ENCODE measurements at places on chromosomes 3 and 15. TPM values are rescaled to one million over a fixed set of nuclear protein-coding genes. Genes with fewer than 3 reads are reported as not detected.

The P2RY1 gene
- 3.9 TPM for total RNA-seq

GRCh38 chr3:13119471-13120220 is 46.4 kb upstream of the IQSEC1 start:
- no peak overlapping the region for H3K4me3 ChIP-seq
- no peaks in the 10 kb centered on the region for H3K4me1 ChIP-seq
- no peaks in the 10 kb centered on the region for H3K27me3 ChIP-seq
- H3K27ac ChIP-seq = no peak overlapping the region
- H3K36me3 ChIP-seq = no peaks in the 10 kb centered on the region

- no peaks in the 10 kb centered on the region for H3K27me3 ChIP-seq
- no peaks in the 10 kb centered on the region for H3K4me1 ChIP-seq
- H3K4me3 ChIP-seq = no peak overlapping the region
- no peak for DNase-seq
Measured at GRCh38 chr3:9473496-9474065, 76.2 kb downstream of the SETD5 start.

The GRK7 gene
- total RNA-seq = not detected

The NR2F2 gene
- 24.6 TPM for total RNA-seq

The MAP6D1 gene
- 12.4 TPM for total RNA-seq

DNA sequence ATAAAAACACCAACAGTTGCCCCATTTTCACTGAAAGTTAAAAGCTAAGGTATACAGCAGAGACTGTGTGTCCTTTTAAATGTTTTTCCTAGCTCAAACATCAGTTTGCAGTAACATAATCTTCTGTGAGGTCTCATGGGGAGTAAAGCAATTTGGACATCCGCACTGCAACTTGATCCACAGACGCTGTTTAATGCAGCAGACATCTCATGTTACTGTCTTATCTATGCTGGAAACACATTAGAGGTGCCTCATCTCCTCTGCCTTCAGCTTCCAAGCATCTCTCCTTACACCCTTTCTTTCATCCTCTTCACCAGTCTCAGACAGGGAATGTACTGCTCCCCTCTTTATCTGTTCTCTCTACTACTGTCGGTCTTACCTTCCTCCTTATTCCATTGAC is 53.7 kb upstream of the ATP11B start:
- H3K4me1 ChIP-seq = no peaks in the 10 kb centered on the region
- no peak overlapping the region for H3K4me3 ChIP-seq
- no peak overlapping the region for H3K27ac ChIP-seq
- DNase-seq = no peak
- no peaks in the 10 kb centered on the region for H3K27me3 ChIP-seq

- no peak overlapping the region for H3K4me3 ChIP-seq
- H3K27ac ChIP-seq = no peak overlapping the region
- H3K36me3 ChIP-seq = no peaks in the 10 kb centered on the region
- DNase-seq = no peak
Measured at GRCh38 chr3:24377218-24377993, 117.2 kb downstream of the THRB start.
